ENCODE measurements at places on chromosomes 7 and 10.
A peak's percentile ranks its signal among the peaks of the same experiment; 100 is the strongest.

DNA sequence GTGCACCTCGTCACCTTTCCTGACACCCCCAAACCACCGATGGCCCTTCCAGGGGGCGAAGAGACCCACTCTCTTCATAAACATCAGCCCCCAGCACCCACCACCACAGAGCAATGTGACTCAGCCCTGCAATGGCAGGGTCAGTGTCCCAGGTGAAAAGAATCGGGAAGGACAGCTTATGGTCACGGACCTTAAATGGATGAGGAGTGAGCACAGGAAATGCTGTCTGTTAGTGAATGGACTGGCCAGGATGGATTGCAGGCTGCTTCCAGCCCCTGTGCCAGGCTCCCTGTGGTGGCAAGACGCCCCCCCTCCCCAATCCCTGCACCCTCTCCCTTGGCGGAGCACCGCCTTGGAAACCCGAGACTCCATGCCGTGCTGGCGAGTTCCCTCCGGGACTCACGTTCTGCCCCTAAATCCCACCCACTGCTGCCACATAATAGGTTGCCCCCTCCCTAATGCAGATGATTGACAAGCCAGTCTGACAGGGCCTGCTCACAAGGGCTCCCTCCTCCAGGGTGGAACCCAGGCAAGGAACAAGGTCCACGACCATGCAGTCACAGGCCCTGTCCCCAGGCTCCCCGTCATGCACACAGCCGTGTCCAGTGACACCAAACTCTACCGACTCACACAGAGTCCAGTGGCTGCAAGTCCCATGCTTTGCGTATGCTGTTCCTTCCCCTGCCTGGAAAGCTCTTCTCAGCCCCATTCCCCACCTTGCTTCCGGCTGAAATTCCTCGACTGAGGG, 7.3 kb downstream of the ASB13 start:
- no peak for DNase-seq

DNA sequence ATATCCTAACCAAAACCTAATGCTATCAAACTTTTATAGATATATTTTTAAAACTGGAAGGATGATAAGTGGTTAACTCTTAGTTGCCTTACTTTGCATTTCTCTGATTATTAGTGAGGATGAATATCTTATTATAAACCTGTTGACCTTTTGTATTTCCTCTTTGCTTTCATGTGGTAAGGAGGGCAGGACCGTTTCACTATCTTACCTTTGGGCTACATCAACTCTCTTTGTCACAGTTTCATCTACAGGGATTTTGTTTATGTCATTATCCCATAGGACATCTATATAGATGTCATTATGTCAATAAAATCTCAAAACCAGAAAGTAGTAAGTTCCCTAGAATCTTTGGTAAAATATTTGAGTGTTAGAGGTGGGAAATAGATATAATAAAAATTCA, 219.3 kb downstream of the THSD7A start:
- no peak for DNase-seq

DNA sequence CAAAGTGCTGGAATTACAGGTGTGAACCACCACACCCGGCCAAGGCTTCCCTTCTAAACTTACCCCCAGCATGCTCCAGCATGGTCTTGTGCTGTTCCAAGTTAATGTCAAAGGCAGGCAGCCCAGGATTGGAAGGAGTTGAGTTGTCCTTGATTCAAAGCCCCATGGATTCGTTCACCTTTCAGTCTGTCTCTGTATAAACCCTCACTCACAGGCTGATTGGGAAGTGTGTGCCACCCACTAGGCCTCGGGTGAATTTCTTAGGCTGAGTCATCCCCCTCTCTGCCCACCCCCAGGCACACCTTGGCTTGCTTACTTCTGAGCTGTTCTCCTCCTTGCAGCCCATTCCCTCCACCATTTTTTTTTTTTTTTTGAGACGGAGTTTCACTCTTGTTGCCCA, 13.3 kb upstream of the PRDX3 start:
- DNase-seq: no peak

- no peak for DNase-seq
These were observed 58.1 kb downstream of the ITGA8 start for GRCh38 chr10:15661574-15661973.

DNA sequence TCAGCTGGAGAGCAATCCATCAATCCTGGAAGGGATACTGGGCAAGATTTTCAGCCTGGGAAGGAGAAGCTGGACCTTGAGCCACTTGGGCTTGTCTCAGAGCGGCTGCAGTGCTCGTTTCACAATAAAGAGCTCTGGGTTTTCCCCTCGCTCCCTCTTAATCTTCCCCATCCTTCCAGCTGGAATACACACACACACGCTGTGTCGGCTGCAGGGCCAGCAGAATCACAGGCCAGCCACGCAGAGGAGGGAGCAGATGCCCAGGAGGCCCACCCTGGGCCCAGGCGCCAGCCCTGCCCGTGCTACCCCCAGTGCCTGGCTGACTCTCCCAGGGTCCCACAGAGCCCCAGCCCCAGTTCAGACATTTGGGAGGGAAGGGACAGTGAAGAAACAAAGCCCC, 255.1 kb downstream of the TNS3 start:
- peak; percentile 78 for DNase-seq

GRCh38 chr7:129160161-129160905, 15.8 kb downstream of the TSPAN33 start:
- DNase-seq: no peak

GRCh38 chr10:57338823-57339558, 928.7 kb downstream of the IPMK start:
- no peak for DNase-seq

GRCh38 chr10:52779541-52780390, 7.2 kb upstream of the MBL2 start:
- peak; percentile 73 for DNase-seq

DNA sequence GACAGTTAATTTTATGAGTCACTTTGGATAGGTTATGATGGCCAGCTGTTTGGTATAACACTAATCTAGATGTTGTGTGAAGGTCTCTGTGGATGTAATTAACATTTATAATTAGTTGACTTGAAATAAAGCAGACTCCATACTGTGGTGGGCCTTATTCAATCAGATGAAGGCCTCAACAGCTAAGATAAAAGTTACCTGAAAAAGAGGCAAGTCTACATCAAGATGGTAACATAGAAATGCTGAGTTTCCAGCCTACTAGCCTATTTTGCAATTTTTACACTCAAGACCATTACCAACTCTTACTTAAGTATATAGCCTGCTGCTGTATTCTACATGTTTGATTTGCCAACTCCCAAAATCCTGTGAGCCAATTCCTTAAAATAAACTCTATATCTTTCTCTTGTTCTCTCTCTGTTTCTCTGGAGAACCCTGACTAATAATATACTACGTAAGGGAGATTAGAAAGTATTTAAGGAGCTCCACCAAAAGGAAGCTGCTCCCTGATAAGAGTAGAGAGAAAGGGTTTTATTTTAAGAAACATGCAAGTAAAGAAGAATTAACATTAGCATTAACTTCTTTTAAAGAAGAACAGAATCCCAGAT, 42.7 kb downstream of the ZNF438 start:
- no peak for DNase-seq

GRCh38 chr7:32588657-32589056, 93.4 kb downstream of the AVL9 start:
- no peak for DNase-seq

DNA sequence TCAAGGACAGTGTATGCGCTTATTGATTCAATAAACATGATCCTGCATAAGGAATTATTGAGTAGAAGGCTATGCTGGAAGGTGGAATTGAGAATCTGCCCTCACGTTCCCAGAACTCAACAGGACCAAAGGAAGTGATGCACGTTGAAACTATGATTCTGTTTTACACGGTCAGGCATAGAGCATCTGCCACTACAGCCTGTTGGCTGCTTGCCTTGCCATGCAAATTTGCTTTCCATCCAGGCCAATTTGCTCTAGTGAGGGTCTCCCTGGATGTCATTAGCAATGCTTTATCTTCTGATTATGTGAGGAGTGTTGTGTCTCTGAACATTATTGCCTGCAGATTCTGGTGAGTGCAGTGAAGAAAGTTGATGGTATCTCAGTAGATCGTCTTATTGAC, 132.9 kb downstream of the ADRA2A start:
- DNase-seq: no peak

GRCh38 chr7:4775848-4776623, 613 bp downstream of the AP5Z1 start:
- peak; percentile 58 for DNase-seq

DNA sequence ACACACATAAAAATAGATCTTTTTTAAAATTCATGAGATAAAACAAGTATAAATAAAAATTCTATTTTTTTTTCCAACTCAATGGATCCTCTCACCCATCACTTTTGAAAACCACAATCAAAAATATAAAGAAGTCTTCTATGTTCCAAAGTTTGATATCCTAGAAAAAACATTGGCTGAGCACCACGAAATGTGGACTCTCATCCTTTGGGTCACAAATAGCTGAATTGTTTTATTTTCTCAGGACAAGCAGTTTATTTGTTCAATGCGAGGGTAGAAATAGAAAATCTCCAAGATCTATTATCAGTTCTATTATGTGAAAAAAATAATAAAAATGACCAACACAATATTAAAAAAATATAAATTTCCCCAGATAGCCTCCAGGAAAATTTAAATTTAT, 310.5 kb upstream of the DGKB start:
- DNase-seq: no peak

- DNase-seq: no peak
These were observed 4.8 kb downstream of the NUB1 start for GRCh38 chr7:151346470-151346769.

DNA sequence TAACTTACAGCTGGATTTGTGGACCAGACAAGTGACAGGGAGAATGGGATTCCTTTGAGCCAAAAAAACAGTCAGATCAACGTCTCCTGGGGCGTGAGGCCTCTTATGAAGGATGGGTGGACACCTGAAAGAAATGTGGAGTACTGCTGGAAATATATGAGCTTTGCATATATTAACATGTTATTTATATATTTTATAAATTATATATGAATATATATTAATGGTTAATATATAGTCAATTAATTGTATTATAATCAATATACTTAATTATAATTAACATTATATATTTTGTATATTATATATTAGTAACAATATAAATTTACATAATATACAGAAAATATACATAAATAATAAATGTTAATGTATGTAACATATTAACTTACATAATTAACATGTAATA, 57.5 kb downstream of the CACNB2 start:
- no peak for DNase-seq

- DNase-seq: no peak
These were observed 149.4 kb upstream of the ASAH2 start for GRCh38 chr10:50400694-50401093.

GRCh38 chr10:112502536-112502935, 55.5 kb downstream of the VTI1A start:
- DNase-seq: no peak

GRCh38 chr7:94940241-94940640, 32.8 kb downstream of the PPP1R9A start:
- no peak for DNase-seq

DNA sequence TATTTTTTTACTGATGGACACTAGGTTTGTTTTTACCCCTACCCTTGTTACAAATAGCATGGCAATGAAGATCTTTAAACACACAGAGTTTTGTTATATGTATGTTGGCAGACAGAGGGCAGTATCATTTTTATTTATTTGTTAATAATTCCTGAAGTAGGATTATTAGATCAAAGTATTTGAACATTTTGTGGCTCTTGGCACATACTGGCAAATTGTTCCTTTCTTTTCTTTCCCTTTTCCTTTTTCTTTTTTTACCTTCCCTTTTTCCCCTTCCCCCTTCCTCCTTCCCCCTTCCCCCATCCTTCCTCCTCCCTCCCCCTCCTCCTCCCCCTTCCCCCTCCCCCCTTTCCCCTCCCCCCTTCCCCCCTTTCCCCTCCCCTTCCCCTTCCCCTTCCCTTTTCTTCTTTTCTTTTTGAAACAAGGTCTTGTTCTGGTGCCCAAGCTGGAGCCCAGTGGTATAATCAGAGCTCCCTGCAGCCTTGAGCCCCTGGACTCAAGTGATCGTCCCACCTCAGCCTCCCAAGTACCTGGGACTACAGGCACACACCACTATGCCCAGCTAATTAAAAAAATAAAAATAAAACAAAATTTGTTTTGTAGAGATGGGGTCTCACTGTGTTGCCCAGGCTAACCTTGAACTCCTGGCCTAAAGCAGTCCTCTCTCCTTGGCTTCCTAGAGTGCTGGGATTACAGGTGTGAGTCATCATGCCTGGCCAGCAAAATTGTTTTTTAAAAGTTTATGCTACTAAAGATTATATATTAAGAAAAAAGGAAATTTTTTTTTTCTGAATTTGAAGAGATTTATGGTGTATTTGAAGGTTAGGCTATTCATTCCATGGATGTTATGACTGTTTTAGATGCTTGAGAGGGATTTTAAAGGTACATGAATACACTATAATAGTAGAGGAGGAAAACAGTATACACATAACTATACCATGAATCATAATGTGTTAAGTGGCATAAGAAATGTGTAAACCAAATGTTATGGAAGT, 39.3 kb downstream of the SEPTIN7 start:
- no peak for DNase-seq

DNA sequence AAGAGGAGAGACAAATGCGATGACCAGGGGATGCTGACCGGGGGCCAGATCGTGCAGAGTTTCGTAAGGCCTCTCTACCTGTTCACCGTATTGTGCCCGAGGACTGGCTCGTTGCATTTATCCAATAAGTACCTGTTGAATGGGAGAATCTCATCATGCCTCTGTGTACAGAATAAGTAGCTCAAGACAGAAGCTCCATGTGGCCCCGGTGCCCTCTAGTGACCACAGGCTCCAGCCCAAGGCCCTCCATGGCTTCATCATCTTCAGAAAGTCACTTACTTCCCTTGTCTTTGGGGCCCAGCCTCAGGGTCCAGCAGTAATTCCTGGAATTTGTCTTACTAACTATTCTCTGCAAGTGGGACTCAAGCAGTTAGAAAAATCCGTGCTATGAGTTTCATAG, 151.0 kb downstream of the CHN2 start:
- peak; percentile 44 for DNase-seq

GRCh38 chr7:150450491-150451001, at the start of gene GIMAP8:
TSS of gene GIMAP8 (plus strand) at chr7:150450630. CDS start at chr7:150466699, 16,069 bp downstream.
- DNase-seq: peak; percentile 39

GRCh38 chr7:27151931-27152815, at the start of gene HOXA3:
TSS of gene HOXA3 (minus strand) at chr7:27152583. CDS start at chr7:27110640, 41,943 bp downstream.
- peak; percentile 86 for DNase-seq

DNA sequence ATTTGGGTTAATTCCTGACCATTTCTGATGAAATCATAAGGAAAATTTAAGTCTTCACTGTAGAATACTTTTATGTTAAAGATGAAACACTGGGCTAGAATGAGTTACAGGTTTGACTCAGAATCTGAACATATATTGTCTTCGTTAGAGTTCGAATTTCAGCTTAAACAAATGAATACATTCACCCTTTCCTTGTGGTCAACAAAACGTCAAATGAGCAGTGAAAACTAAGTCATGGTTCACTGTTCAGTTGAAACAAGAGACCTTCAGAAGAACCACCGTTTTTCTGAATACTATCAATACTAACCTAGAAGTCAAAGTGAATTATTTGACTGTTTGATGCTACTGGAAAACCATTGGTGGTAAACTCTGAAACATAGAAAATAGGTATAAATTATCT, 235.2 kb upstream of the ZWINT start:
- no peak for DNase-seq

DNA sequence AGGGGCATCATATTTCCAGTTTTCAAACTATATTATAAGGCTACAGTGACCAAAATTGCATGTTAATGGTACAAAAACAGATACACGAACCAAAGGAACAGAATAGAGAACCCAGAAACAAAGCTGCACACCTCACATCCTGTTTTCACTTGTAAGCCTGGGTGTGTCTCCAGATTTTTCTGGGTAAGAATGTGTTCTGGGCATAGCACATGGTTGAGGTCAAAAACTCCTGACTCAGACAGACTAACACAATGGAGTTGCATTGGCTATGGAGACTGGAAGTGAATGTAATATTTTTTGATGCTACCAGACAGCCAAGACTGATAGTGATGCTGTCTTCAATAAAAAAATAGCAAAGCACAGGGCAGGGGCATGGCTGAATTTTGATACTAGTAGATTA, 1175.2 kb downstream of the NXPH1 start:
- DNase-seq: no peak

Data from femur (tissue), 1 donor.